ENCODE measurements at places on chromosomes 12 and 14.

DNA sequence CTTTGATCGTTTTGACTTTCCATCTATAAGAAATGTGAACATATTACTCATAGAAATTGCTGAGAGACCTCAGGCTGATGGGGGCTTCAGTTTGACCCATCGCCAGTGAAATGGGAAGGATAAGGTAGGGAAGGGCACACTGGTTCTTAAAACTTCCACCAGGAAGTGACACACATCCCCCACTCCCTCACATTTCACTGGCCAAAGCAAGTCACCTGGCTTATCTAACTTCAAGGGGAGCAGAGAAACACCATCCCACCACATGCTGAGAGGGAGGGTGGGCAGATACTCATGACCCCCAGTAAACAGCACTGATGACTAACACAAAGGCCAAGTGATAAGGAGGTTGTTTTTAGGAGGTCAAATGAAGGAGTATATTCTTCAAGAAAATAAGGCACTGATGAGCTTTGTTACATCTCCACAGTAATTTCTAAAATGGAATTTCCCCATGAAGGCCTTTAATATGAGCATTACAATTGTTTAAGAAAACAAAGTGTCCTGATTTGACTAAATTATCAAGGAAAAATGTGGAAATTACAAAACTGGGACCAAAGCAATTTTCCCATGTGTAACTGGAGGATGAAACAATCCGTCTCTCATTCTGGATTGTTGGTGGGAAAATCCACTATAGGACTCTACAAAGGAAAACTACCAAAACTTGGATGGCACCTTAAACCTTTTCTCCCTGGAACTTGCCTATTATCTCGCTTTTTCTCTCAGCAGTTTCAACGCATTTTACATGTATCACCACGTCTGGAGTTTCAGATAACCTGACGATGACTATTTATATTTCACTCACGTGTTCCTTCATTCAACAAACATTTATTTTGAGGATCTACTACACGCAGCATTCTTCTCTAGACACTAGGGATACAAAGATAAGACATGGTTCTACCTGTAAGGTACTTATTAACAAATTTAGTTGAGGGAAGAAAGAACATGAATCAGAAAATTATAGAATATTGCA lies 91.8 kb upstream of the EEA1 start:
- no peak for DNase-seq

DNA sequence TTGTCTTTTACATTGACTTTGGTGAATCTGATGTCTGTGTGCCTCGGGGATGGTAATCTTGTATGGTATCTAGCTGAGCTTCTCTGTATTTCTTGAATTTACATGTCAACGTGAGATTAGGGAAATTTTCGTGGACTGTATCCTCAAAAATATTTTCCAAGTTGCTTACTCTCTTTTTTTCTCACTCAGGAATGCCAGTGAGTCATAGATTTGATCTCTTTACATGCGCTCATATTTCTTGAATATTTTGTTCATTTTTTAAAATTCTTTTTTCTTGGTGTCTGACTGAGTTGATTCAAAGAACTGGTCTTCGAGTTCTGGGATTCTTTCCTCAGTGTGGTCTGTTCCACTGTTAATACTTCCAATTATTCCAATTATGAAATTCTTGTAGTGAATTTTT lies 207.7 kb downstream of the RAD51B start:
- no peak for DNase-seq

GRCh38 chr12:123744836-123745235 lies 17.3 kb upstream of the DNAH10 start:
- no peak for DNase-seq

DNA sequence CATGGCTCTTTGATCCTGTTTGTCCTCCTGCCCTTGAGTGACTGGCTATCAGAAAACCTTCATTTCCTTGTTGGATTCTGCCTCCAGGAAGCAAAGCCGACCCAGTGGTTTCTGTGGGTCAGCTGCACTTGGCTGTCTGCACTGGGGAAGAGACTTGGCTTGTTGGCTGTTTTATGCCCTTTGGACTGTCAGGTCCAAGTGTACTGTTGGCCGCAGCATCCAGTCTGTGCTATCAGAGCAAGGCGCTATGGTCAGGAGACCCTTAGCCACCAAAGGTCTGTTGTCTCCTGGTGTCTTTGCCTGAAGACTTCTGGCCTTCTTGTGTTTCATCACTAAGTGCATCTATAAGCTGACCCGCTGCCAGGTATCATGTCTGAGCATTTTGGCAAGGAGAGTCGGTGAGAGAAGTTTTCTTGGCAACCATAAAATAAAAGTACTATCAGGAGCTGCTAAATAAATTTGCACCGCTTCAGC lies 177.4 kb upstream of the HIF1A start:
- no peak for DNase-seq

- no peak for DNase-seq
Observed at GRCh38 chr14:93410893-93411292, 19.8 kb upstream of the UNC79 start.

GRCh38 chr12:38328306-38328895 lies 11.8 kb downstream of the ALG10B start:
- DNase-seq: no peak

GRCh38 chr12:107612508-107612907 lies 73.1 kb upstream of the PWP1 start:
- no peak for DNase-seq
